ENCODE measurements at places on chromosomes 4 and X.
A peak's percentile ranks its signal among the peaks of the same experiment; 100 is the strongest.

- DNase-seq: no peak
These were observed 172.4 kb upstream of the MAGEB16 start for GRCh38 chrX:35625714-35626113.

- no peak for DNase-seq
These were observed 31.5 kb upstream of the NAA11 start for GRCh38 chr4:79357365-79357764.

DNA sequence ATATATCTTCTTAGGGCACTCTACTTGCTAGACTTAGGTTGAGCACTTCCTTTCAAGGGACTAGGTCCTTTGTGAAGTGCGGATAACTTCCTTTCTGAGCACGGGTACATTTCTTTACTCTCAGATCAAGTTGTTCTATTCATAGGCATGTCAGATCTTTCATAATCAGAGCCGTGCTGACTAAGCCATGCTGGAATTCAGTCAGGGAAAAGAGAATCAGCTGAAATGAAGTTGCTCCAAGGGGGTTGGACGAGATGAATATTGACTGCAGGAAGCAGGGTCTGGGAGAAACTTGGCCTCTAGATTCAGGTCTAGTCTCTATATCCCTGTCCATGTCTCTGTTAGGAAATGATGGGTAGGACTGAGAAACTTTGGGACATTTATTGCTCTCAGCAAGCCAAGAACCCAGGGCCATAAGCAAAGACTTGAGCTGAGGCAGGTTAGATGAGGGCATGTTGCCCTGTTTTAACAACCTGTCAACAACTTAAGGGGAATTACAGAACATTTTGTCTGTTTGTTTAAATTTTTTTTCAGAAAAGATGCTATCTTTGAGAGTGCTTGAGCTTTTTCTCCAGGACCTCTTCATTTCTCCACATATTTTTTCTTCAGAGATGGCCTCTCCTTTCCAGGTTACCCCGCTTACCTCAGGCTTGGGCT lies 28.3 kb downstream of the AREG start:
- no peak for DNase-seq

GRCh38 chr4:67779631-67780030 lies 25.4 kb upstream of the GNRHR start:
- peak; percentile 84 for DNase-seq

DNA sequence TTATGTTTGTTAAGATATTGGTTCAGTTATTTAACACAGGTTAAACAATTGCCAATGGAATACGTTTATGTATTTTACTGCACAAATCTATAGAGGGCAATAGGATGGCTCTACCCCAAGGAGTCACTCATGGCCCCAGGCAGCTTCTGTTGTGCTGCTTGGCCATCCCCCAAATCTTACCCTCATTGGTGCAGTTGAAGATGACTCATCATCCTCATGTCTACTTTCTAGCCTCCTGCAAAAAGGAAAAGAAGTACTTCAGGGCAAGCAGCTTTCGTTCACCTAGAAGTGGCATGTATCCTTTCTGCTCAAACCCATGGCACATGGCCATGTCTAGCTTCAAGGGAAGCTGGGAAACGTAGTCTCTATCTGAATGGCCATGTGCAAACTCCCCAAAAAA lies 14.2 kb downstream of the PHOX2B start:
- DNase-seq: no peak

- DNase-seq: no peak
These were observed 130.0 kb downstream of the RBM46 start for GRCh38 chr4:154911097-154911496.

GRCh38 chrX:31212856-31213748 lies 141.3 kb upstream of the FTHL17 start:
- DNase-seq: no peak

DNA sequence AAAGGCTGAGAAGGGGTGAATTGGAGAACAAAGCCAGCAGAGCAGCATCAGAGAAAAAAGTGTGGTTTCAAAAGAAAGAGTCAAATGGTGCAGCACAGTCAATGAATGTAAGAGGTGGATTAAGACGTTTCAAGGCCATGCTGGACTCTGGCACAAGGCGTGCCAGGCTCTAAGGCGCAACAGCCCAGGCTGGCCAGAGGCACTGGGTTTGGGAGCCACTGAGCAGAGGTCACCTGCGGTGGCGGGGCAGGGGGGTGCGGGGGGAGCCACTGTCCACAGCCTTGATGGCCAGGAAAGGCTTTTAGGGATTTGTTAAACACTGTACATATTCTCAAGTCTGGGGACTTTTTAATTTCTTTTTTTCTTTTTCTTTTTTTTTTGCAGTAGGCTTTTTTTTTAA lies 222.5 kb upstream of the FAT1 start:
- DNase-seq: no peak

DNA sequence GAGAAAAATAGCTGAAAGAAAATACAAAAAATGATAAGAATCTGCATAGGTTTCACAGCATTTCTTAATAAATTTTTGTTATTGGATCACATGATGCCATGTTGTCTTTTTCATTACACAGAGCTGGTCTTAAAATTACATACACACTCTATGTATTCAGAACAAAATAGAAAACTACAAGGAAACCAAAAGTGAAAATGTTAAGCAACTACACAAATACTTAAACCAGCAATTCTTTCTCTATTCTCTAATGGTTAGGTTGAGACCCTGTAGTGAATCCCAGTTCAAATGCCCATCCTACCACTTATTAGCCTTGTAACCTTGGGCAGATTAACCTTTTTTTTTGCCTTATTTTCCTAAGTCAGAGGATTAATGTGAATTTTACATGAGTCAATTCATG lies 2311.2 kb downstream of the PCDH7 start:
- no peak for DNase-seq

DNA sequence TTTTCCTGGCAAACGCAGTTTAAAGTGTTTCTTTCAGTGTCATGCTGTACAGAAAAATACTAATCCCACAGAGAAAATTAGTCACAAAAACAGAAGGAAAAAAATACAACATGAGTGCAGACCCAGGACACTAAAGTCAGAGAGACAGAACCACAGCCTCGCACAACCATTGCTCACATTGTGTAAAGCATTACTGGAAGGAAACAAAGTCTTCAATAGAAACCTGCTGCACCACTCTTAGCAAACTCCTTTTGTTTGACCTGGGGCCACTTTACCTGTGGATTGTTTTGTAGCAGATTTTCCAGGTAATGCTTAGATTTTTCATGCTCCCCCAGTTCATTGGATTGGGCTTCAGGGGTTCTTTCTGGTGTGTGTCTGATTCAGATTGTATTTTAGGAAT lies 131.8 kb upstream of the TMLHE start:
- DNase-seq: no peak

DNA sequence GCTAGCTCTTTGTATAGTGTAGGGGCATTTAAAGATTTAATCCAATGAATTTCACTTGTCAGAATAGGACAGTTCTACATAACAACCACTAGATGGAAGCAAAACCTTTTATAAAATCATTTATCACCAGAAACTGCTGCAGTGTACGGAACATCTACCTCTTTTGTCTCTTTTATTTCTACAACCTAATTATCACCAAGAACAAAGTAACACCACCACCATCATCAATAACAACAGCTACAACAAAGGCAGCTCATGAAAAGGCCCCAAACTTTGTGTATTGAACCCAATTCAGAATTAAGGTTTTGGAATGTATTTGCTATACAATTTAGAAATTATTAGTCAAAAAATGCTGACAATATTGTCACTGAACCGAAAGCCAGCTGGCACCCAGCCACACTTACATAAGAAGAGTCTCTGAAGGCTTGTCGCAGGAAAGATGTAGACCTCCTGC lies 260.9 kb upstream of the RPS6KA3 start:
- DNase-seq: peak; percentile 74

- no peak for DNase-seq
These were observed 23.3 kb downstream of the F8A3 start for GRCh38 chrX:155434906-155435743.

- DNase-seq: no peak
These were observed 41.2 kb upstream of the ENOX2 start for GRCh38 chrX:130944230-130944629.

GRCh38 chr4:107996949-107997788 lies 7.5 kb downstream of the HADH start:
- no peak for DNase-seq

GRCh38 chr4:3128976-3129375 lies 54.5 kb downstream of the HTT start:
- no peak for DNase-seq

DNA sequence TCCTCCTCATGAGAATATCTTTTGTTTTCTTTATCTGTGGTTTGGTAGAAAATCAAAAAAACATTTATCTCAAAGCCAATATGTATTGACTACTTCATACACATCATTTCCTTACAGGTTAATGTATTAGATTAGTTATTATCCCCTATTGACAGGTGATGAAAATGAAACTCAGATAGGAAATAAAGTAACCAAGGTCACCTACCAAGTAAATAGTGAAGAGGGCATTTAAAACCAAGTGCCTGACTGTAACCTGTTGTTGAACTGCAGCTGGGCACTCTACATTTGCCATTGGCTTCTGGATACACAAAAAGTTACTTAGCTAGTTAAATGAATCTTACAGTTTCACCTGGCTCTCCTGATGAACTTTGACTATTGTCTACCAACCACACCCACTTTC lies 41.4 kb upstream of the CTSO start:
- no peak for DNase-seq

- no peak for DNase-seq
These were observed 55.9 kb downstream of the FHDC1 start for GRCh38 chr4:152992027-152992426.

- no peak for DNase-seq
These were observed 38.6 kb downstream of the NSUN7 start for GRCh38 chr4:40788331-40788730.

GRCh38 chr4:48484494-48485168 lies 1.5 kb downstream of the SLC10A4 start:
- no peak for DNase-seq

- no peak for DNase-seq
These were observed 16.9 kb upstream of the LRBA start for GRCh38 chr4:151031831-151032605.

DNA sequence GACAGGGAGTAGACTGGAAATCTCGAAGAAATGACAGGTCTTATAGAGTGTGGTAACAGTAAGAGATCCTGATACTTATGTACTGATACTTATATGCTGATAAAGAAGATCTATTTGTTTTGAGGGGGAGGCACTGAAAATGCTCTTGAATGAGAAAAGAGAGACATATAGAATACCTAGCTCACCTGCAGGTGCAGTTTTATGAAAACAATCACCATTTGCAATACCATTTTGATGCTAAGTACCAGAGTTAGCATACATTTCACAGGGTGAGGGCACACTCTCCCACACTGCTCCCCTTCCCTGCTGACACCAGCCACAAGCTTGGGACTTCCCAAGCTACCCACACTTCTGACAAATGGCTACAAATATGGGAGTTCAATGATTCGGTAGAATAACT lies 1490.1 kb upstream of the IGFBP7 start:
- DNase-seq: no peak

- no peak for DNase-seq
These were observed 16.0 kb upstream of the FGF16 start for GRCh38 chrX:77431227-77431626.

GRCh38 chrX:2692221-2693112 lies 1.4 kb downstream of the CD99 start:
- no peak for DNase-seq

DNA sequence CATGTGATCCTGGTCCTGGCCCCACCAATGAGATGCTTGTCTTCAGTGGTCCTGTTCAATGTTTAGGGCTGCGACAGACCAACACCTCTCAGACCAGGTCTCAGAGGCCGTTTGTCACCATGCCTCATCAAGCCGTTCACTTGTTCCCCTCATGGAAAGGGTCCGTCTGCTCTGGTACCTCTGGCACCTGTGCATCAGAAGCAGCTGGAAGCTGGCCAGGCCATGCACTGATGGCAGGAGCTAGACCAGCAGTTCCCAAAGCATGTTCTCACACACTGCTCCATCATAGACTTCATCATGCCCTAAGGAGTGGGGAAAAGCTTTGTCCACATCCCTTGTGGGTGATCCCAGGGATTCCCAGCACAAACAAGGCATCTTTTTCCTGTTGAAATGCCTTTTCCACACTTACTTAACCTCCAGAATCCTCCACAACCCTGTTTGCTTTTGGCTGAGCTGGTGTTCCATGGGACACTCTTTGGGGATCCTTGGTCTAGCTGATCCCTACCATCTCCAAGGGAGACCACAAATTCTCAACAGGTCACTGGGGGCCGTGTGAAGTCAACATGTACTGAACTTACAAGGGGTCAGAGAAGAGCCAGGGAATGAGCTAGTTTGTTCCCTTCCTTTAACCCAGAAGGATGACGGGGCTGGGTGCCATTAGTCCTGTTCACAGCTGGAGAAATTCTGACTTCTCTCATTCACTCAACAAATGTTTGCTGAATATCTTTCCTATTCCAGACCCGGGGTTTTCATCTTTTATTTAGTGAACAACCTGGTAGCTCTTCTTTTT lies 21.8 kb downstream of the SH3TC1 start:
- no peak for DNase-seq

GRCh38 chr4:4277531-4277930 lies 12.4 kb downstream of the LYAR start:
- no peak for DNase-seq

GRCh38 chr4:151715881-151716280 lies 44.9 kb downstream of the GATB start:
- no peak for DNase-seq

DNA sequence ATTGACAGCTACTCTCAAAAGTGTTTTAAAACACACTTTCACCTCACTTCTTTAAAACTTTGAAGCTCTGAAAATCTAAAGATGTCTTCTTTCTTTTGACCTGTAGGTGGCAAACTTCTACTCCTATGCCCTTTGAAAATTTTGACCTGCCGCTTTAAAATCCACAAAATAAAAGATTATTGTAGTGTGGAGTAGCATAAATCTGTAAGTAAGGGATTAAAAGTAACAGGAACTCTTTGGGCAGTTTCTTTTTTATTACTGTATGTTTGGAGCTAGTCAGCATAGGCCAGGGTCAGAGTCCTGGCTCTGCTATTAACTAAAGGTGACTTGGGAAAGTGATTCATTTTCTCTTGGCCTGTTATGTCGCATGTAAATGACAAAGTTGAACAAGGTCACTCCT lies 25.5 kb downstream of the BBS12 start:
- DNase-seq: peak; percentile 13

DNA sequence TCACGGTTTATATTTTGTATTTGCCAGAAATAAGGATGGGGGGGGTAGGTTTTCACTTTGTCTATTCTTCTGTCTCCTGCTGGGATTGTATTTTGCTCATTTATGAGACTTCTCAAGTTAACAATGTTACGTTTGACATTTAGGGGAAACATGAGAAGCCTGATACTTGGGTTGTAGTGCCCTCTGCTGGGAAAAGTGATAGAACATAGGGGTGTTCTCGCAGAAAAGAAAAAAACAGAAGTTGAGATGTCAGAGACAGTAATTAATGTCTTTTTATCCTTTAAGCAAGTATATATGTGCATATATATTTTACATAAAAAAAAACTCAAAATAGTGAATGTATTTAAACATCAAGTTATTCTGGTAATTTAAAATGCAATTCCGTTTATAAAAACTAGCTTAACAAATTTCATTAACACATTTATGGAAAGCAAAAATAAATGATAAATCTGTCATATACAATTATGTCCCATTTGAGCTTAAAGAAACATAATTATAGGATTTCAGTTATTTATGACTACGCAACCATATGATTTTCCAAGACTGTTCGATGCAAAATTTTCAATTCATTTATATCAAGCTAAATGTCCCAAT lies 46.0 kb upstream of the TMPRSS11F start:
- DNase-seq: peak; percentile 39

GRCh38 chr4:2390146-2390545 lies 28.3 kb downstream of the ZFYVE28 start:
- no peak for DNase-seq

- peak; percentile 19 for DNase-seq
These were observed 401.8 kb downstream of the RAPGEF2 start for GRCh38 chr4:159504684-159505083.

GRCh38 chrX:119646515-119646914 lies 40.3 kb upstream of the NKRF start:
- DNase-seq: no peak

Measured in NCI-H1105 treated with DMSO at 0.1 percent for 48 hours (cell line).